NK-92 treated with Interleukin-12 subunit alpha and Interleukin-12 subunit beta, amount 100 ng/mL, for 24 hours (cell line): ENCODE measurements at places on chromosomes 4 and X.

DNA sequence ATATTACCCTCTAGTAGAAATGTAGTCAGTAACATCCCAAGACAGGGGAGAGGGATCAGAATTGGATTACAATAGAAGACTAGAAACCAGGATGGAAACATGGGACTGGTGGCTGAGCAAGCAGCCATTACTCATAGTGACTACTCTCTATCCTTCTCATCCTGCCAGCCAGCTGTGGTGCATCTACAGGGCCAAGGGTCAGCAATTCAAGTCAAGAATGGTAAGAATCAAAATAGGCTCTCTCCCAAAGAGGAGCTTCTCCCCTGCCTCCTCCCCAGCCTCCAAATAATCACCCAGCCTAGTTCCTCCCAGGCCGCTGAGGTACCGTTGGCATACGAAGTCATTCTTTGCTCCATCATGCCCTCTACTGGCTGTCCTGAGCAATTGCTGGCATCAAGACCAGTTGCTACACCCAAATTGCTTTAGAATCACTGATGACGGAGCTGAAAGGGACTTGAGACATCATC, 19.4 kb downstream of the AWAT2 start:
- no peak for DNase-seq

DNA sequence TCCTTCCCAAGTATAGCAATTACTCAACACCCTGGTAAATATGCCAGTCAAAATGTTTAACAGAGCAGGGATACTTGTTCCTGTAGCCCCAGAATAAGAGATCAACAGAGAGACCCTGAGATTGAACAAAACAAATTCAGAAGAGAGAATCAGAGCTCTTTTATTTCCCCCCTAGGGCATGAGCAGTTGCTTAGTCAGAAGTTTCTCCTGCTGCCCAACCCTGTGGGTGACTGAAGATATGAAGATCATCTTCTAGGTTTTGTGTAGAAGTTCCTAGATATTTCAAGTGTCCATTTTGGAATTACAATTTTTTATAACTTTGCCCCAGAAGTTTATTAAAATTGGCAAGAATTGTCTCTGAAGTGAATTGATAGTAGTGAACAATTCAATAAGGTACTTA, 59.1 kb upstream of the RXFP1 start:
- no peak for DNase-seq

DNA sequence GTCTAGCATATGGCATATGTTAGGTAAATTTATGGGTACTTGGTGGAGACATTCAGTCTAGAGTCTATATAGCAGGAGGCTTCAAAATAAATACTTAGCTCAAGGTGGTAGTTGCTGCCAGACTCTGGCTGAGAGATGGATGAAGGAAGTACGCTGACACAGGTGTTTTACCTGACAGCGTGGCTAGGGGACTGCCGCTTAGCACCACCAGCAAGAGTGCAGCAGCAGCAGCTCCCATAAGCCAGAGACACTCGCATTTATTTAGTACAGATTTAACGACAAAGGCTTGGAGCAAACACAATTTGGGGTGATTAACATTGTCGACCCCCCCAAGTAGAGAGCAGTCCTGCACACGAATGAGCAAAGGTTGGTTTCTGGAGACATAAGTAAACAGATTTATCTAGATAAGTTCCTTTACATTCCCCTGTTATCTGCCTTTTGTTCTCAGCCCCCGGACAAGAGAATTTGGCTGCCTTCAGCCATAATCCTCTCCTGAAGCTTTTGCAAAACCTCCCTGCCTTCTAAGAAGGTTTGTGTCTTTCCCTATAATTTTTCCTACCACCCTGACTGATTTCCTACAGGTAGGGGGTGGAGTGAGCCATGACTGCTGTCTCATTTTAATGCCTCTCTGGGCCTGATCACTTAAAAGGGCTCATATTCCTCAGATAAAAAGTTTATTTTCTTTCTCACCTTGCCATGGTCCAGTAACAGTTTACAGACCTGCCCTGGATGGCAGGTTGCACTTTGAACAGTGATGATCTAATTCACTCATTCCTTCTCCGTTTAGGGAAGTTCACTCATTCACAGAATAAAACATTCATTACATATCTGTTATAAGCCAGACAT, 64.6 kb downstream of the RHOH start:
- no peak for DNase-seq

GRCh38 chr4:8851321-8852117, 20.1 kb downstream of the HMX1 start:
- DNase-seq = no peak

- DNase-seq = no peak
These were observed 15.8 kb downstream of the DCTD start for GRCh38 chr4:182901337-182901736.

GRCh38 chrX:46957297-46957696, 45.1 kb downstream of the JADE3 start:
- DNase-seq = no peak

- no peak for DNase-seq
These were observed 1698.3 kb downstream of the STIM2 start for GRCh38 chr4:28558895-28559294.

- DNase-seq = no peak
These were observed 33.6 kb upstream of the NOCT start for GRCh38 chr4:138981930-138982390.

DNA sequence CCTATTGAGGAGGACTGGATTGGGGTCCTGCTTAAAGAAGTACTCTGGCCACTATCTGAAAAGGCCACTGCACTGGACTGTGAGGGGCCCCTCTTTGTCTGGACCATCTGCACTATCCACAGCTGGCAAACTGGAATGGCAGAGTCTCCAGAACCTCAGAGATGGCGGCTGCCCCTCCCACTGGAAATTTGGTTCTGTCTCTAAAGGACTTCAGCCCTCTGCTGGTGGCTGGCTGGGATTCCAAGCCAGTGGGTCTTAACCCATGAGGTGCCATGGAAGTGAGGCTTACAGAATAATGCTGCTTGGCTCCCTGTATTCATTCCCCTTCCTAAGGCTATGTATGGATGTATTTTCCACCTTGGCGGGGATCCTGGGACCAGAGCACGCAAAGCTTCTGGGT, 41.6 kb upstream of the CYLC1 start:
- no peak for DNase-seq

GRCh38 chr4:95548738-95549245, at the start of gene UNC5C:
Gene UNC5C, minus strand, starts transcription at chr4:95548973.
- no peak for DNase-seq

DNA sequence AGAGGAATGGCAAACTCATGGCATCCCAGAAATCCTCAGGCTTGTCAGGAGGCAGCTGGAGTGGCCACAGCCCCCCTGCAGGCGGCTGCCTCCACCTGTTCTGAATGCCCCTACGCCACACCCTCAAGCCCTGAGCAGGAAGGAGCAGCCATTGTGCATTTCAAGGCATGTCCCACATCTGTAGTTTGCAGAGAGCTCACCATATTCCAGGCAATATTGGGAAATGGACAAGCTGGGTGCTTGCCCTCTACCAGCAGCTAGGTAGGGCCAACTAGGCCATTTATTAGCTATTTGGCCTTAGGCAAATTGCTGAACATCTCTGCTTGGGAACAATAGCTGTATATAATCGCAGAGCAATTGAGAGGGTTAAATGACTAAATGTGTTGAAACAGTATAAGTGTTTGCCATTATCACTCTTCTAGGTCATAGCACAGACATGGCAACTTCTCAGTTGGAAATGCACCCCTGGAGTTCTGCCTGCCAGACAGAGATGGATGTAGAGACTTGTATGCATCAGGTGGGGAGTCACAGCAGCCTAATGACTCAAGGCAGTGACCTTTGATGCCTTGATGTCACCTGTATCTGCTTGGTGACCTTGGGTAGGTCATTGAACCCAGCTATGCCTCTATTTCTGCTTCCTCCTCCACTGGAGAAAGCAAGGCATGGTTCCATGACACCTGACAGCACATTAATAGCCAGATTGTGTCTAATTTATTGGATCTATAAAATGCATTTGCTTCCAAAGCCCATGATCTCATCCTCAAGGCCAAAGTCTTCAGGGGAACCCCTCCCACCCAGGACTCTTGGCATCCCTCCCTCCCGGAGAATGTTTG, 52.8 kb downstream of the FHDC1 start:
- DNase-seq = no peak

DNA sequence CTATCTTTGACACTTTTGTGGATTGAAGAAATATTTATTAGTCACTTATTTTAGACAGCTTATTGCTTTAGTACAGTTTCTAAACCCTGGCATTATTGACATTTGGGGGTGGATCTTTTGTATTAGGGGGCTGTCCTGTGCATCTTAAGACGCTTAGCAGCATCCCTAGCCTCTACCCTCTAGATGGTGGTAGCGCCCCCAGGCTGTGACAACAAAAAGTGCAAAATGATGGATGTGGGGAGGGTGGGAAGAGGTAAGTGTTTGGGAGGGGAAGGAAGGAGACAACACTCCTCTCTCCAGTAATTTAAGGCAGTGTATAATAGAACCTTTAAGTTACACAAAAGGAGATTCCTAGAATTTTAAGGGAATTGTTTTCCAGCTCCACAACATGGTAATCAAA, 1210.6 kb downstream of the C4orf33 start:
- DNase-seq = no peak

GRCh38 chr4:116520886-116521285, 564.5 kb downstream of the TRAM1L1 start:
- DNase-seq = no peak

DNA sequence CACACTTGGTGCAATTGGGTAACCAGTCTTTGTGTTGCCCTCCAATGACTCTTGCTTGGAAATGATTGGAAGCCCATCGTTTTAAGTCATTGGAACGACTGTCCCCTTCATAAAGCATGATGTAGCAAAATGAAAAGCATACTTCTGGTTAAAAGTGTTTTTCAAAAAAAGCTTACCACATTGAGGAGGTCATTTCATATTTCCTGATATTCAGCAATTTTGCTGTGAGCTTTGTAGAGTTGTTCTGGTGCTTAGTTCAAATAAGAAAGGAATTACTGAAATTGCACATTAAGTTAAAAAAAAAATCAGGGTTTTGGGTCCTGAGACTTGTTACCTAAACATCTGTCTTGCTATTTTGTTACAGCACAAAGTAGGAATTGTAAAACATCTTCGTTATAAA, 51.8 kb downstream of the TBL1X start:
- no peak for DNase-seq

- no peak for DNase-seq
These were observed 188.1 kb downstream of the QDPR start for GRCh38 chr4:17323554-17324385.

DNA sequence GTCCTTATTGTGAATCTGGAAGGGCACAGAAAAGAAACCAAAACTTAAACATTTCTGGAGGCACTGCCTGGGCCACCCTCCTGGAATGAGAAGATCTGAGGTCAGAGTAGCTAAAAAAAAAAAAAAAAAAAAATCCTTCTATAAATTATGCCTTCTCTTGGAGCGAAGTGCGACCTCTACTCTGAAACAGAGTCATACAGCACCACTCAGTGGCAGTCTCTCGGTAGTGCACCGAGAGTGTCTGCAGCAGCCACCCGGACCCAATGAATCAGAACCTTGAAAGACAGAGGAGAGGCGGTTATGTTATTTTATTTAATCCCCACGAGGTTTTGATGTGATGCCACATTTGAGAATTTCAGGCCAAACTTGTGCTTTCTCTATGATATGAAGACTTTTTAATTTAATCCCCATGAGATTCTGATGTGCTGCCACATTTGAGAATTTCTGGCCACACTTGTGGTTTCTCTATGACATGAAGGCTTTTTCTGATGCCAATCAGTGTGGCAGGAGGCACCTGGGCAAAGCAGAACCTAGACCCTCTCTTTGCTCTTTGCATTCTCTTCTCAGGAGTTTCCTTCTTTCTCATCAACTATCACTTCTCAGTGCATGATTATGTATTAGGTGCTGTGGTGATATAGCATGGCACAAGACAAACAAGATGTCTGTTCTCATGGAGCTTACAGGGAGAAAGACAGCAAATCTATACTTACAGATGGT, 5.6 kb upstream of the CT47C1 start:
- no peak for DNase-seq

GRCh38 chrX:142249721-142250120, 44.6 kb upstream of the MAGEC2 start:
- DNase-seq = no peak

GRCh38 chr4:175339100-175339707, 421.0 kb downstream of the ADAM29 start:
- DNase-seq = no peak

DNA sequence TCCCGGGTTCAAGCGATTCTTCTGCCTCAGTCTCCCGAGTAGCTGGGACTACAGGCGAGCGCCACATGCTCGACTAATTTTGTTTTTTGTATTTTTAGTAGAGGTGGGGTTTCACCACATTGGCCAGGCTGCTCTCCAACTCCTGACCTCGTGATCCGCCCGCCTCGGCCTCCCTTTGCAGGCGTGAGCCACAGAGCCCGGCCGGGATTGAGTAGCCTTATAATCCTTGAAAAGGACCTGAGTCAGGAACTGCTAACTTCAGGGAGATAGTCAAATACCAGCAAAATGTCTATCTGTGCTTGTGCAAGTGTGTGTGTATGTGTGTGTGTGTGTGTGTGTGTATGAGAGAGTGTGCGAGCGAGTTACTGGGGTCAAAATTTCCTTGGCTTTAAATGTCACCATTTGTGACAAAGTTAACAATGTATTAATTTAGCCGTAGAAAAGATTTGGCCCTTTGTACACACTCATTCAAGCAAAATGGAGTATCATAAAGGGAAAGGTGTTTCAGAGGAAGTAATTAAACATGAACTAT, 1.8 kb upstream of the KDM6A start:
- no peak for DNase-seq
